ENCODE measurements at places on chromosomes 16 and 17. TPM values are rescaled to one million over a fixed set of nuclear protein-coding genes. Genes with fewer than 3 reads are reported as not detected.

PRKCB gene
- 71.6 TPM for total RNA-seq

MT1H gene
- not detected for total RNA-seq

TNS4 gene
- total RNA-seq, result under 0.01 TPM

FA2H gene
- 0.81 TPM for total RNA-seq

IGSF6 gene
- 0.54 TPM for total RNA-seq

OMG gene
- under 0.01 TPM for total RNA-seq

KCNJ2 gene
- total RNA-seq, result 0.27 TPM

CSNK2A2 gene
- 21.8 TPM for total RNA-seq

SCIMP gene
- 0.54 TPM for total RNA-seq

ZNF500 gene
- 27.5 TPM for total RNA-seq

DBNDD1 gene
- 1.1 TPM for total RNA-seq

HOXB1 gene
- not detected for total RNA-seq

DNA sequence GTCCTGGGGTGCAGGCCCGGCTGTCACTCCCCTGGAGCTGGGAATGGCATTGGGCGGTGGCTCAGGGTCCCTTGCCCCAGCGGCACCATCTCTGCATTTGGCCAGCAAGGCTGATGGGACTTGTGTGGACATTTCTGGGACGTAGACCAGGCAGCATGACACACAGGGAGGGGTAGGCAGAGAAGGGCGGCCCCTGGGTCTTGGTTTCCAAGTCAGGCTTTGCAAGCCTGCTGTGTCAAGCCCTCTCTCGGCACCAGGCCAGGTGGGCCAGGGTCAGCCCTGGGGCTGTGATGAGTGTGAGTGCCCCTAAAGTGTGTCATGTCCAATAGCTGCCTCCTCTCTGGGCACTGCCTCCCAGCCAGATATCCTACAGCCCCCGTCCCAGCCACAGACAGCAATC is 335.2 kb downstream of the SEC14L1 start:
- DNase-seq, result no peak

DNA sequence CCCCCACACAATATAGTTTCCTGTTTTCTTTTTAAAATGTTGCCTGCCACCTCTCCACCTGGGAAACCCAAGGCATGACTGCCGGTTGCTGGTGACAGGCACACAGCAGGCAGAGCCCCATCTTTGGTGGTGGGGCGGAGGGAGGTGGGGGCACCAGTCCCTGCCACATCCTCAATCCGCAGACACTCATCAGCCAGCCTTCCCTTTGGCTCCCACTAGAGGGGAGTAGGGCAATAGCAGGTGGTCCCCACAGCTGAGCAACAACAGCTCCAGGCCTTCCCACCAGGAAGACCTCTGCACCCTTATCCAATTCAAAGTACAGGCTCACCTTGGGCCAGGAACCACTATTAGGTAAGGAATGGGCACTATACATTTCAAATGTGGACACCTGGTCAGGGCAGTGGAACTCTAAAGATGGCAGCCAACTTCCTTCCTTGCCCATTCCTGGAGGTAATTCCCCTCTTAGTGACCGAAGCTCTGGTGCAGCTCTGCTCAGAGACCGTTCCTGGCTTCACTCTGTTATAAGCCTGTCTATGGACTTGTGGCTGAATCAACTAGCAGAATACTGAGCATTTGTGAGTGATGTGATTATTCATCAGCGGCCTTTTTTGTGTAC is 13.9 kb downstream of the RECQL5 start:
- no peak for DNase-seq

GRCh38 chr16:59305850-59306249 is 571.7 kb upstream of the GOT2 start:
- no peak for DNase-seq

GRCh38 chr16:48146131-48146530 is 9.7 kb downstream of the ABCC12 start:
- DNase-seq, result no peak

DNA sequence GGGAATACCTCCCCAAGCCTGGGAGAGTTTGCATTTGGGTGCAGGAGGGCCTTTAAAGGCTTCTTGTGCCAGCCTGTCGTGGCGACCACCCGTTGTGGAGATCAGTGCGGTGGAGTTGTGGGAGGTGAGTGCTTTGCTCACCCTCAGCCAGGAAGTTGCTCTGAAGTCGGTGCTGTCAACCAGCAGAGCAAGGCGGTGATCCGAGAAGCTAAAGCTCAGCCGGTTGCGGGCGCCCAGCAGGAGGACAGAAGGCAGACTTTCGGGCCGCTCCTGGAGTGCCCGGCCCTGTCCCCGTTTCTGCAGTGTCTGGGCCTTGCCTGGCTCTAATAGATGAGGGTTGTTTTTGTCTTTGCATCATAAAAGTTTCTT is 1.4 kb downstream of the UBE2I start:
- no peak for DNase-seq

DNA sequence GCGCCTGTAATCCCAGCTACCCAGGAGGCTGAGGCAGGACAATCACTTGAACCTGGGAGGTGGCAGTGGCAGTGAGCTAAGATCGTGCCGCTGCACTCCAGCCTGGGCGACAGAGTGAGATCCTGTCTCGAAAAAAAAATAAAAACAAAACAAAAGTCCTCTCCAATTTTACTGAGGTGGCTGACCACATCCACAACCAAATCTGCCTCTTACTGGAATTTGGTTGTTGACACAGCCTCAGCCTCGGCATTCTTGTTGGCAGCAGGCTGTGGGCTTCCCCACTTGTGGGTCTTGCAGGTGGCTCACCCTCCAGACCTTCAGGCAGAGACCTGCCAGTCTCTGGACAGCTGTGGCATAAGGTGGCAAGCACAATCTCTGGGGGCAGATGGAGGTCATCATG is 15.6 kb downstream of the B4GALNT2 start:
- DNase-seq, result no peak

- no peak for DNase-seq
Observed at GRCh38 chr17:73467651-73468050, 155.8 kb upstream of the CDC42EP4 start.

DNA sequence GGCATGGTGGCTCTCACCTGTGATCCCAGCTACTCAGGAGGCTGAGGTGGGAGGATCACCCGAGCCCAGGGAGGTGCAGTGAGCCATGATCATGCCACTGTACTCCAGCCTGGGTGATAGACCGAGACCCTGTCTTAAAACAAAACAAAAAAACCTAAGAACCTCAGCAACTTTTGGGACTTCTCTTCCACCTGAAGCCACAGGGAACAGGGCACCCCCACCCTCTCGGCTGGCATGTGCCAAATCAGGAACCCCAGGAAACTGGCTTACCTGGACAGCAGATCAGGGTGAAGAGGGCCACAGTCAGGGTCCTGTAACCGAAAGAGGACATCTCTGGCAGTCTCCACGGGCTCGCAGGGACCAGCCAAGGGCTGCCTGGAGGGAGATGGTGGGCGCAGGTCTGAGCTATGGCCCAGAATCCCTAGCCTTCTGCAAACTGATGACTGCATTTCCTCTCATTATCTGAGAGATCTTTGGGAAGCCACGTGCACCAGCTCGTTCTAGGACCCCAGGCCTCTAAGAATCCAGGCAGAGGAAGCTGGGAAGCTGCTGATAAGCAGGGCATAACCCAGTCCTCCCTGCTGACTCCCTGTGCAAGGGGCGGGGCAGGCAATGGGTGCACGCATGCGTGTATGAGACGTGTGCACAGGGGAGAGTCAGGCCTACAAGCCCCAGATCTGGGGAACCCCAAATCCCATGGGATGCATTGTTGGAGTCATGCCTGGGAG is 8.4 kb downstream of the PRR29 start:
- peak; percentile 78 for DNase-seq

DNA sequence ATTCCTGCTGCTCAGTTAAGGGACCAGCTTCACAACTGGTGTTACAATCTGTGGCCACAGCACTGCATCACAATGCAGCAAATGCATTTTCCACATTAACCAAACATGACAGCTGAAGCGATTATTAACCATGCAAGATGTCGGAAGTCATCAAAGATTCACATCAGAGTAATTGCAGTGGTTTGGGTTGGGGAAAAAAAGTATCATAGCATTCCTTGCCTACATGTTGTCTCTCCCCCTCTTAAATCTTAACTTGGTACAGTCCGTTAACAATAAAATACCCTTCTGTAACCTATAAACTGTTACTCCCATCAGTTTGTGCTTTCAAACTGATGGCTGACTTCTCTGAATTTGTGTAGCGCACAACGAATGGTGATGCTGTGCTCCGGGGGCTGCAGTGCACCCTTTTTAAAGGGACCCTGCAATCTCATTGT is 51.6 kb downstream of the NUP93 start:
- DNase-seq, result no peak

DNA sequence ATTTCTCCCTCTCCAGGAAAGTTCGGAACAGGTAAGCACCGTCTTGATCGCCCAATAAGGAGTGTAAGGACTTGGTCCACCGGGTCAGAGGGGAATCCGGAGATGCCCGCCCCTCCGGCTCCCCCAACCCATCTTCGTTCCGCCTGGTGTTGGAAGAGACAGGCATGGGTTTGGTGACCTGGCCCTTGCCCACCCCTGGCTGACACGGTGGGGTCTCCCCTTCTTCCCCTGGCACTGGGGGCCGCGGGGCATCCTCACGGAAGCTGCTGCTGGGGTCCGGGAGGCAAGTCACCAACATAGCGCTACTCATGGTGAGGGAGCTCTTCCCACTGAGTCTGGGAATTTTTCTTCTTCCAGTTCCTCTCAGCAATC is 3.2 kb downstream of the AXIN2 start:
- no peak for DNase-seq

- no peak for DNase-seq
Observed at GRCh38 chr16:9964426-9964825, 217.8 kb downstream of the GRIN2A start.

GRCh38 chr17:74527081-74527480 is 4.2 kb downstream of the CD300LB start:
- no peak for DNase-seq

DNA sequence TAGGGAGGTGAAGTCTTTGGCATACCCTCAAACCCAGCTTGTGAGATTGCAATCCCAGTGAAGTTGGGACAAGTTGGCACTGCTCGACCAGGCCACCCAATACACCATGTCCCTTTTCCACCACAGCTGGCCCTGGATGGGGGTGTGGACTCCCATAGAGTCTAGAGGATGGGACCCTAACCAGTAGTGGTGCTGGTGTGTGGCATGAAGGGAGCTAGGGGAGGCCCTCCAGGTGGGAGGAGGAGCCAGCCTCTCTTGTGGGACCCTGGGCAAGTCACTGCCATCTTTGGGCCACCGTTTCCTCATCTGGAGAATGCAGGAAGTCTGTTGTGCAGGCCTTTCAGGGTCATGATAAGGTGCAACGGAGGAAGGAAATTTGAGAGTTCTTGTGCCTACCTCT is 1854.9 kb downstream of the TP53TG3F start:
- DNase-seq, result no peak

DNA sequence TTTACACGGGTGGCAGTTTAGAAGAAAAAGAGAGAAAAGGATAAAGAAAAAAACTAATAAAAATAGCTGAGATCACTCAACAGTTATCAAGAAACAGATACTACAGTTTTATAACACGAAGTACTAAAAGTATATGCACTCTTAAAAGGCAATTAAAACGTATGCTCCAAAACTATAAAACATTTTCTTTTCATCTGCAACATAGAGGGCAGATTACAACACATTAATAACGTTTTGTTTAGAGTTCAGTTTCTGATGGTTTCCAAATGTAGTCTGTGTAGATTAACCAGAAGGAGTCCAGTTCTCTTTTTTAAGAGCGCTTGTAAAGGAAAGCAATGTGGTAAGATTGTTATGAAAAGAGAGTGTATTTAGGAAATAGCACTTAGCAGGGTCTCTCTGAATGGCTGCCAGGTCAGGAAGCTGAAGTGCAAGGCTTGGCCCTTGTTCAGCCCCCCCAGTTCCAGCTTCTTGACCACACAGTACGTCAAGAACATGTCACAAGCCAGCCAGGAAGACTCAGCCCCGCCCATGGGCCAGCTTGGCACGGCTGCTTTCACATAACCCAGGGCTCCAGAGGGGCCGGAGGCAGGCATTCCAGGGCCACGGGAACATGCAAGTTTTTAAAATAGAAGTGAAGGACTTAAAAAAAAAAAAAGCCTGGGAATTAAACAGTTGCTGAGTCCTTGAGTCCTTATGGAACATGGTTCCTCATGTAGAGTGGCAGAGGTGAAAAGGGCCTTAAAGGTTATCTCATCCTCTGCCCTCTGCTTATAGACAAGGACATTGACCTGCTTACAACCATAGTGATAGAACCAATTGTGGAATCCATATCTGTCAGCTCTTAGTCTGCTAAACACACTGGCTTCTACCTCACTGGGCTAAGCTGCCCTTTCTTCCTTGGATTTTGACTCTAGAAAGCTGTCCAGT is 147.4 kb upstream of the TBX2 start:
- peak; percentile 83 for DNase-seq

- DNase-seq, result no peak
Observed at GRCh38 chr17:78523934-78524655, 53.1 kb downstream of the DNAH17 start.

- no peak for DNase-seq
Observed at GRCh38 chr17:33803199-33803685, 451.8 kb upstream of the CCL2 start.

- no peak for DNase-seq
Observed at GRCh38 chr16:82630688-82631087, 3.9 kb downstream of the CDH13 start.

- DNase-seq, result peak; percentile 65
Observed at GRCh38 chr17:44198721-44199552, 747 bp downstream of the ATXN7L3 start.

- DNase-seq, result no peak
Observed at GRCh38 chr16:12569061-12569460, 234.6 kb downstream of the CPPED1 start.

DNA sequence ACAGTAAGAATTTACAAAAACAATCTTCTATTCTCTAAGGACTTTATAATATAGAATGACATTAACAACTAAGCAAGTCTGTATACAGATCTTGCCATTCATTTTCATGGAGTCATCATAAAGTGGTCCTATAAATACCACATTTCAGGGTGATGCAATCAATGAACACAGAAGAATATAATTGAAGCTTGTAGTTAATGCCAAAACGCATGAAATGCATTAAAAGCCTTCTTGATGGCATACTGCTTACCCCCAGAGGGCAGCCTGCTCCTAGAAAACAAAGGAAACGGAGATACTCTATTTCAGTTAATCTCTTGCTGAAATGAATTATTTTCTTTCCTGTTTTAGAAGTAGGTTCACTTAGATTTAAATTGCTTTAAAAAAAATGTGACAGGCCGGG is 45.2 kb upstream of the STAC2 start:
- peak; percentile 74 for DNase-seq

DNA sequence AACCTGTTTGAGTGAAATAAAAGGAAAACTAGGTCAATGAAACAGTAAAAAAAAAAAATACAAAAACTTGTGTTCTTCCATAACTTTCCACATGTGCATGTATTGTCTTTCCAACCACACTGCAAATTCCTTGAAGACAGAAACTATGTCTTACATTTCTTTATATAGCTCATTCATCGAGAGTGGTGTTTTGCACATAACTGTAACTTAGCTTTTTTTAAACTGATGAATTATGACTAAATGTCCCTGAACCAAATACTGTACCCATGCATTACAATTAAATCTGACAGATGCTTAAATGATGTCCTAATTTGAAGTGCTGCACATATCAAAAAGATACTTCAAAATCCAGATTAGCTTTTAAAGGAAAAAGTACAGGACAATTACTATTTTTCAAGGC is 50.1 kb downstream of the BRIP1 start:
- DNase-seq, result no peak

GRCh38 chr17:51128076-51128475 is 7.4 kb upstream of the SPAG9 start:
- no peak for DNase-seq

- DNase-seq, result no peak
Observed at GRCh38 chr17:77446940-77447634, 306.3 kb downstream of the SEC14L1 start.
